ENCODE measurements at places on chromosomes 16 and 17.

GRCh38 chr16:72092832-72093447, 480 bp downstream of the TXNL4B start:
- DNase-seq, result peak; percentile 70

DNA sequence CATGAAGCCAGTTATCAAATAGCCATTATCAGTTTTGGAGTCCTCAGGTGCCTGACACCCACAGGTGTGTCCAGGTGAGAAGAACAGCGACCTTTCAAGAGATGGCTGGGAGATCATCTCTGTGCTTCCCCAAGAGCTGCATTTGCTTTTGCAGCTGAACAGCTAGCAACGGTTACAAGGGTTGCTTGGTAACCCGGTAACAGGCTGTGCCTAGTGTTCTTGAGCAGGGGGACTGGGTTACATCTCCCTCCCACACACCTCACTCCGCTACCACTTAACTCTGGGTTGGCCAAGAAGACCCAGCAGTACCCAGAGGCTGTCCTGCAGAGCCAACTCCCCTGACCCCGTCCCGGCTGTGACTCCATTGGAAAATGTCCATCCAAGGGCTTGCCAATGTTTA, 147.0 kb downstream of the SLC39A11 start:
- no peak for DNase-seq

DNA sequence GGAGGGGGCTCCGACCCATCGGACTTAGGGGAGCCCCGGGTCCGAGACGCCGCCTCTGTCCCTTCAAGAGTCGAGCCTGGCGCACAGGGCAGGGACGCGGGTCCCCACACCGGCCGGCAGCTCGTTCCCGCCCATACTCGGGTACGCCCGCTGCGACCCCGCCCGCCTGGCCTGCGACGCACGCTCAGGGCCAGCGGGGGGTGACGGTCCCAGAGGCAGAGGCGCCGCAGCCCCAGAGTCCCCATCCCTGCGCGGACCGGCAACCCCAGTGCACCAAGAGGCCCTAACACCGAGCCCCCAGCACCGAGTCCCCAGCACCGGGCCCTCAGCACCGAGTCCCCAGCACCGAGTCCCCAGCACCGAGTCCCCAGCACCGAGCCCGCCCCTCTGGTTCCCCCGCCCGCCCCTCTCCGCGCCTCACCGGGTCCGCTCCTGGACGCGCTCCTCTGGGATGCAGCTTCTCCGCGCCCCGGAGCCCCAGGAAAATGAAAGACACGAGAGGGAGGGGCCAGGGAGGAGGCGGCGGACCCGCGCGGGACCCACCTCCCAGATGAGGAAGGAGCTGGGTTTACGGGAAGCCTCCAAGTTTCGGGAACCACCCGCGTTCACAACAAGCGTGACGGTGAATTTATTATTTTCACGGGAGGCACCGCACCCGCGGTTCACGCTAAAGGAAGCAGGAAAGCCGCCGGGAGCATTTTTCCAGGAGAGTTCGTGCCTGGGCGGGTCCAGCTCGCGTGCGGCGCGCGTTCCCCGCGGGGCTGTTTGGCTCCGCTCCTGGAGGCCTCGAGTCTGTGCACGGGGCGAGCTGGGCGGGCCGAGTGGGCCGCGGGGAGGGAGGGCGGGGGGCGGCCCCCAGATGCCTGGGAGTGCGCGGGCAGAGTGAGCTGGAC, at the start of gene SECTM1:
Gene SECTM1 (minus strand): TSS at position 488 of the 893 bp plus-strand sequence. CDS start 6,526 bp downstream, outside the sequence.
- no peak for DNase-seq

DNA sequence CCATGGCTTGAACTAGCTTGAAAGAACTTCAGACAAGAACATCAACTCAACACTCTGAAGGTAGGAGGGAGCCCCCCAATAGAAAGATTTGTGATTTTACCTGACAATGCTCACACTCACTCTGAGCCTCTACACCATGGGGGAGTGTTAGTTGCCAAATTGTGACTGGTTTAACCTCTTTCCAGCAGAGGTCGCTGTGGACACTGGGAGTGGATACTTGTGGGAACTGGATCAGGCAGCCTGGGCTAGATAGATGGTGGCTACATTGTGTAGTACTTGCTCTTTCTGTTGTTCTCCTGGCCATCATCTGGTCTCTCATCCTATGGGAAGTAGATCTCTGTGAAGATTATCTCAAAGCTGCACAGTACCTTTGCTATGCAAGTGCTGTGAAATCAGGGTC, 2.9 kb downstream of the SMPD3 start:
- peak; percentile 58 for DNase-seq

GRCh38 chr16:54718376-54718775, 212.3 kb upstream of the IRX5 start:
- DNase-seq, result no peak

GRCh38 chr16:72099377-72099818, 5.8 kb downstream of the DHX38 start:
- peak; percentile 45 for DNase-seq

DNA sequence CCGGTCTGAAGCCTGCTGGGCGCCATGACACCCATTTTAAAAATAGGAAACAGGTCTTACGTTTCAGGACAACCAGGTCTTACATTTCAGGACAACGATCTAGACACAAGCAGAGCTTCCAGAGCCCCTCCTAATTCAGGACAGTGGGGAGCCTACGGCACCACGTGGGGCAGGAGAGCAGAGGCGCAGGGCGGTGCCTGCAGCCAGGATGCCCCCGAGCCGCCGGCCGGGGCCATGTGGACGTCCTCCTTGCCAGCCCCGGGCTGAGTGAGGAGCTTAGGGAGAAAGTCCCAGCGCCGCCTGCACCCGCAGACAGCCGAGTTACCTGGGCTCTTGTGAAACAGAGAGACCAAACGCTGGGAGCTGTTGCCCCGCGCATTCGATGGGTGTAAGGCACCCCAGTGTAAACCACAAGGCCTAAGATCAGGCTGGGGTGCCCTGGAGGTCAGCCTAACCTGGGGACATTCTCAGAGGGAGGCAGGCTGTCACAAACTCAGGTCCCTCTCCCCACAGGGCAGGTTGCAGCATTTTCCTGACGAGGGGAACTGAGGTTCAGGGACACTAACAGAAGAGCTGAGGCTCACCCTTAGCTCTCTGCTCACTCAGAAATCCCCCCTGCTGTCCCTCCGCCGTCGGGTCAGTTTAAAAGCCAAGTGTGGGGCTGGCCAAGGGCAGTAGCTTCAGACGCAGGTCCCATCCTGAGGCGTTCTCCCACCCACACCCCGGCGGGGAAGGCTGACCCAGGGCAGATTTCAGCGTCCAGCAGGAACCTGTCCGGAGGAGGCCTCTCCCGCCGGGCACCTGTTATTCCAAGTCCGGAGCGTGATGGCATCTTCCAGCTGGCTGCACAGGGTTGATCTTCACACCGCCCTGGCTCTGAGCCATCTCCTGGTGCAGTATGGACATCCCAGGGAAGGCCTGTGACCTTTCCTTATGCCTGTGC, 1.8 kb upstream of the NOTUM start:
- DNase-seq, result no peak
